ENCODE measurements at places on chromosomes 6 and 20.

DNA sequence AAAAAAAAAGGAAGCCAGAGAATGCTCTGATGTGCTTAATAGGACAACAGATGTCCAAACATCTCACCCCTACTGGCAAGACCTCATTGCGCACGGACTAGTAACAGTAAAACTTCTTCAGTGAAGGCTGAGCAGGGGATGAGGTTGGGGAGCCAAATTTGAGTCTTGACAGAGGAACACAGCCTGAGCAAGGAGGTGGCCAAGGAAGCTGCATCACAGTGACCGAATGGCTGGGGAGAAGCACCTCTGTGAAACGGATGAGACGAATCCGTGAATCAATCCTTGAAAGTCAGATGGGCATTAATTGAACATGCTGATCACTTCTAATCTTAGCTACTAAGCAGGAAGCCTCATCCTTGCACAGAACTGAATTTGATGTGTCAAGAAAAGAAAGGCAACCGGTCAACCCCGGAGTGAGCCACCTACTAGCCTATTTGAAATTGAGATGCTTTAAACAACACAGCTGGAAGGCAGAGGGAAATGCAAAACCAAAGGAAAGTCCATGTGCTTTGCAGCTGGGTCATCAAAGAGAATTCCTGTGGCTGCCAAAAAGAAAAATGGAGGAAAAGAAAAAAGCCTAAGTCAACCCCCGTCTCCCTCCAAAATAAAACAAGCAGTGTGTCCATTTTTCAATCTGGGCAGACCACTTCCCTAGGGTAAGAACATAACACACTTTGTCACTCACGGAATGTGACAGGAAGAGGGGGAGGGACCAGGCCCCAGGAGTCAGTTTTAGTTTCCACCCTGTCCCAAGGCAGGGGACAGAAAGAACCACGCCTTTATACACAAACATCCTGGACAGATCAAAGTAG is 29.5 kb downstream of the PXDC1 start:
- no peak for DNase-seq

DNA sequence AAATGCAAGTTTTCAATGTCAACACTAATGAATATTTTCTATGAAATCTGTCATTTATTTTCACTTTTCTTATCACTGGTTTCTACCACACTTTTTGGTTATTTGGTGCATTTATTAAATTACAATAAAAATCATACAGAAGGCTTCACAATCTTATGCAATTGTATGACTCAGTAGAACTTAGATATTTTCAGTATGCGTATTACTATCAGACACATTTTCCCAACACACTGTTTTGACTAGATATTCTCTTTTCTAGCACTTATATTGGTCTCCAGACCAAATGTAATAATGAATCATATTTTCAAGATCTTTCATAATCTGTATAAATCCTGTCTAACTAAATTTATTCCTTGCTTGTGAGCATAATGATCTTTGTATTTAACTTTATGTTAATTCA is 74.1 kb downstream of the FAM83B start:
- DNase-seq = no peak

- DNase-seq = no peak
Observed at GRCh38 chr6:104952911-104953399, 4.0 kb upstream of the LIN28B start.

- DNase-seq = no peak
Observed at GRCh38 chr6:67698534-67698933, 936.5 kb upstream of the ADGRB3 start.

GRCh38 chr20:64254156-64254555 is 1.4 kb upstream of the PCMTD2 start:
- no peak for DNase-seq

GRCh38 chr6:109820706-109821350 is 129.7 kb downstream of the FIG4 start:
- DNase-seq = no peak

GRCh38 chr20:58694241-58695083 is 1.9 kb downstream of the NPEPL1 start:
- no peak for DNase-seq

DNA sequence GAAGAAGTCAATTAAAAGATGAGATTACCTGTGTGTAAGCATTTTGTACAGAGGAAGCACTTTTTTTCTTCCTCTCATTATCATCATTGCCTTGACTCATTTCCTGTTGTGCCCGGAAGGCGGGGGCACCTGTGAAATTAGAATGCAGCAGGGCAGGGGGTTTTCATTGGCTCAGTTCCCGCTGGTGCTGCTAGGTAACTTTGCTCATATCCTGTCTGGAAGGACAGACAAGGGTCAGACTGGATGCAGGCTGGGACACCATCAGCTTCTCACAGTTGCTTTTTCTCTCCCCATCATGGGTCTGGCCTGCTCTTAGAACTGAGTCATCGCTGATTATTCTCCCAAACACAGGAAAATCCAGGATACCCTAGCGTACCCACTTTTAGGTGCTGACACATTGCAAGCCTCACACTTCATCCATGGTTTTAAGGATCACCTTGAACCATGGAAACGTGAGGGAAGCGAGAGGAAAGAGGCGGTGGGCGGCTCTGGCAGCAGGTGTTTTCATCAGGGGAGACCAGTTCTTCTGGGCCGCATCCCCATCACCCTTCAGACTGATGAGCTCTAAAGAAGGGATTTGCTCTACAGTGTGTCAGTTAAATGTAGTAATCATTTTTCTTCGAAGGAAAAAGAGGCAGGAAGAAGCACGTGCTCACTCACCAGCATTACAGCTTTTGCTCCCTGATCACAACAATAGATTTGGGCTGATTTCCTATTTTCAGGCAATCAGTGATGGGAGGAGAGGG is 195.7 kb upstream of the SASH1 start:
- peak; percentile 58 for DNase-seq

- DNase-seq = no peak
Observed at GRCh38 chr6:131040866-131041265, 22.2 kb downstream of the EPB41L2 start.

- DNase-seq = no peak
Observed at GRCh38 chr20:17696287-17696686, 3.5 kb upstream of the BANF2 start.

DNA sequence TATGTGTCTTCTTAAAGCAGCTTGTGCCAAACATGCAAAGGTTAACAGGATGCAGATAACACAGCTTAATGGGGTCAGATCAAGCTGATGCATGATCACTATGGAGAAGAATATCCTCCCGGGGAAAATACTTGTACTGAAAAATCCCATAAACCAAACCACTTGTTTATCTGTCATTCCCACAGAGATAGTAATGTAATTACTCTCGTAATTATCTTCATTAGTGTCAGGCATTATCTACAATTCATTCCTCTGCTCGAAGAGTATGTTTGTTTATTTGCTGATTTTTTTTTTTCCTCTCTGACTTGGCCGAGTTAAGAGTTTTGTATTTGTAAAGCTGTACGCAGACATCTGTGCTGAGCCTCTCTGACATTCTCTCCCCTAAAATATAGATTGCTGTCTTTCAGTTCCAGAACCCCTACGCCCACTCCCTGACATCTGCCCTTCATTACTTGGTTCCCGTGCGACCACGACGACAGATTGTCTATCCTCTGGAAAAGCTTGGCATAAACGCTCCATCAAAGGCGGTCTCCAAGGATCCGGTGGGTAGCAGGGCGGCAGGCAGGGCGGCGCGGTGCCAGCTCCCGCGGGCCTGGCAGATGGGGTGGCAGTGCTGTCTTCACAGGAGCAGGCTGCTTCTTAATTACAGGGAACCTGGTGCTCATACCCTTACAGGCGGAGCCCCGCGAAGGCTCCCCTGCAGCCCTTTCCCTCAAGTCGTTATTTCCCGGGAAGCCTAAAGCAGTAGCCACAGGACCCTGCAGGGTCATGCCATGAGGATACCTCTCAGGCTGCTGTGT is 147.2 kb downstream of the CFAP61 start:
- DNase-seq = no peak

- DNase-seq = no peak
Observed at GRCh38 chr6:43713643-43714310, 26.2 kb upstream of the MRPS18A start.

- DNase-seq = no peak
Observed at GRCh38 chr6:149940672-149940982, 1.2 kb upstream of the ULBP2 start.

DNA sequence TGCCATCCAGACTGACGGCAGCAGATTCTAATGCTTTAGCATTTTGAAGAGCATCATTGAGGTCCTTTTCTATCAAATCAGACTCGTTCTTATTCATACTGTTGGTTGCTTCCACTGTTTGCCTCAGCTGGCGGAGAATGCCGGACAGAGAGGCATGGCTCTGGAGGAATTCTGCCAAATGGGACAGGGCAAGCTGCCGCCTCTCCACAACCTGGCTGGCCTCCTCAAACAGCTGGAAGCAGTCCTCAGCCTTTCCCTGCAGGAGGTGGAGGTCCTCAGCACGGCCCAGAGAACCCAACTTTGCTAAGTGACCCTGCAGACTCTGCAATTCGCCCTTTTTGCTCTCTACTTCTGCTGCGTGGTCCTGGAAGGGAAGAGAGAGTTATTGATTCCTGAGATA is 220.5 kb downstream of the SYNE1 start:
- no peak for DNase-seq

- DNase-seq = peak; percentile 33
Observed at GRCh38 chr6:125987026-125987617, 782 bp downstream of the TRMT11 start.

DNA sequence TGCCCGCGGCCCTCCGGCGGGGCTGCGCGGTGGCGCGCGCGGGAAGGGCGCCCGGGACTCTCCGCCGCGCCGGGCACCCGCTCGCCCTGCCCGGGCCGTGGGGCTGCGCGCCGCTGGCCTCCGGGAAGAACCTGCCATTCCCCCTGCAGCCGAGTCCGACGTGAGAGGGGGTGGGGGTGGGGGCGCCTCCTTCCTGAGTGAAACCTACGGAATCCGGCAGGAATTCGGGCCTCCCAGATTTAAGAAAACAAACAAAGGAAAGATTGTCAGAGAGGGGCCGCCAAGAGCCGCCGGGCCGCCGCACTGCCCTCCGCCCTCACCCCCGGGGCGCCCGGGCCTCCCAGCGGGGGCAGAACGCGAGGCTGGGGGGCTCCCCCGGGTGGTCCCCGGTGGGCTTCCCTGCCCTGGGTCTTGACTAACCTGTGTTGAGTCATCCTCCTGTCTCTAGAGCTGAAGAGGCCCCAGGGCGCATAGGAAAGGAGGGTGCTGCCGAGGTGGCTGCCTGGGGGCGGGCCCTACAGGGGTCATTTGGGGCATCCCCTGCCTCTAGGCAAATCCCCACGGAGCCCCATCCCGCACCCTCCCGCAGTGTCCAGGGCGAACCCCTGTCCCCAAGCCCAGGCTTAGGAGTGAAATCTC is 42.2 kb upstream of the FOXP4 start:
- no peak for DNase-seq

- no peak for DNase-seq
Observed at GRCh38 chr6:128413291-128413690, 107.1 kb downstream of the PTPRK start.

DNA sequence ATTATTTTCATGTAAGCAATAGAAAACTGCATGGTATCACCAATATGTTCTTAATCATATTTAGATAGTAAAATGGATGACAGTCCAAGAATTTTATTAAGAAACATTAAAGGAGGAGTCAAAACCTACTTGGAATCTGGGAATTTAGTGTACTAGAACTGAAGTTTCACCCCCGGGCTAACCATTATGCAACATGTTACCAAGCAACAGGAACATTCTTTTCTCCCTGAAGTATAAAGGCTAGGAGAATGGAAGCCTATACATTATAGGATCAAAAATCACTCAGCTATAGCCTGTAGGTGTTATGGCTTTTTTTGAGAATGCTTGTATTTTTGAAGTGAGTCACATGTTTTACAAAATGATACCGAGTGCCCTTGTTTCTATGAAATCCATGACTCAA is 538.3 kb downstream of the GRIK2 start:
- DNase-seq = no peak

DNA sequence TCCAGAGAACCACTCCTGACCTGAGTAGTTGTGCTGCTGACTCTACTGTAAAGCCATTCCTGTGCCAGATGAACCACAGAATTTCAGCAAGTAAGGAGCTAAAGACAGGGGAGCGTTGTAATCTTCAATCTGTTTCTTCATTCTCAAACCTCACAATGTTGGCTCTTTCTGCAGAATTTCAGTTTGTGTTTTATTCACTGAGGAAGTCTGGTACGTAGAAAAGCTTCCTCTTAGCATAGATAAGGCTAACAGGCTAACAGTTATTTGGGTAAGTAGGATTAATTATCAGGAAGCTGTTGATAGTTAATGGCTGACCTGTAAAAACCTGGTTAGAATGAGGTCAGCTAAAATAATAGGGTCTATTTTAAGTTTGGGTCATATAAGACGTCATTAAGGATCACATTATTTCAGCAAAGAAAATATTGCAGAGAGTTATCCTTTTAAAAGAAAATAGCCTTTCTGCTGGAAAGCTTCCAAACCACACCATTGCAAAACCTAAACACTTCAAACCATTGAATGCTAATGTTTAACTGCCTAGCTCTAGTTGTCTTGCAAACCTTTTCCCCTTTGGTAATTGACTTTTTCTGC is 14.1 kb upstream of the TENT5A start:
- DNase-seq = no peak

DNA sequence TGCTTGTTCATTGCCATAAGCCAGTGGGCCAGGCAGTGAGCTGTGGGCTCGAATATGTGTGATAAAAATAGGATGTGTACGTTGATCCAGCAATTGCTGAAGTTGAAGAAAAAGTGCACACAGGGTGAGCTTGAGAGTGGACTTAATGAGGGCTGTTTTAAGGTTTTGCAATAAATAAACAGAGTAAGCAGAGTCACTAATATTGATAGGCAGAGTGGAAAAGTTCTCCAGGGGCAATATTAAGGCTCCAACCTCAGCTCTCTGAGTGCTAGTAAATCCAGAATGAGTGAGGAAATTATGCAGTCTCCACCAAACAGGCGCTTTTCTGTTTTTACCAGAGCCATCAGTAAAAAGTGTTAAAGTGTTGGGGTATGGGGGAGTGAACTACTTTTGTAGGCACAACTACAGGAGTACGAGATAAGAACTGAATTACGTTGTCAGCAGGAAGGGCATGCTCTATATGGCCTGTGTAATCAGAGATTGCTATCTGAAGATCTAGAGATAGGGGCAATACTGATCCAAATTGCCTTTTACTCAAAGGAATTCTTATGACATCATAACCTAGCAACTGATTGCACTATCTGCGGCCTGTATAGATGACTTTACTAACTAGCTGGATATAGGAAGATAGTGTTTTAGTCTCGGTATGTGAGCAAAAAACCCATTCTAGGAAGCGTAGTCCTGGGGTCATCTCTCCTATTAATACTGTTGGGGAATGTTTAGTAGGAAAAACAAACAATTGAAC is 7.6 kb upstream of the TBC1D20 start:
- no peak for DNase-seq

DNA sequence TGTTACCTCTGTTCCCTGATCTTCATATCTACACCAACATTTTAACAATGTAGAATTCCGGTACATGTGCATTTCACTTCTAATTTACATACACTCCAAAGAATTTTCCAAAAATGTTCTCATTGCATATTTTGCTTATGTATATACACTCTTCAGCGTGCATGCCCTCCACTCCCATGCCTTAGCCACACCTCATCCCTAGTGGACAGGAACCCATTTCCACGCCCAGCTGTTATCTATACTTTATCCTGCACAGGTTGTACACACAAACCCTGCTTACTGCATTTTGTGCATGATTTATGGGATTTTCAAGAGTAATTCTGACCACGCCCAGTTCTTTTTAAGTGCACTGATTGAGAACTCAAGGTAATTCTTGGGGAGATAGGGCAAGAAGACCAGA is 102.4 kb downstream of the TFAP2C start:
- DNase-seq = no peak

GRCh38 chr6:99446076-99446475 is 21.0 kb upstream of the PNISR start:
- DNase-seq = peak; percentile 32

GRCh38 chr6:158205169-158205944 is 37.2 kb downstream of the GTF2H5 start:
- no peak for DNase-seq

Data from activated CD4-positive, alpha-beta T cell treated with anti-CD3 and anti-CD28 coated beads, Interleukin-2, Interleukin-6, amounts not matched to agents 100 ng/mL and 50 ng/mL, durations not matched to agents 16 hours and 8 hours (primary cell).